ENCODE measurements at places on chromosomes 3 and 15. TPM values are rescaled to one million over a fixed set of nuclear protein-coding genes. Genes with fewer than 3 reads are reported as not detected.

The CKMT1A gene
- total RNA-seq = not detected

The CD96 gene
- not detected for total RNA-seq

The CLPX gene
- 44.8 TPM for total RNA-seq

The FAN1 gene
- 20.9 TPM for total RNA-seq

The PXYLP1 gene
- 16.2 TPM for total RNA-seq

The CHL1 gene
- not detected for total RNA-seq

The PIERCE2 gene
- total RNA-seq = 1.6 TPM

The TRPM1 gene
- total RNA-seq = not detected

The C2CD4A gene
- total RNA-seq = not detected

The CDCP1 gene
- total RNA-seq = 31.5 TPM

The CSPG5 gene
- total RNA-seq = 0.24 TPM

The TRH gene
- total RNA-seq = not detected

Data from hair follicle dermal papilla cell (primary cell).